AG04449 (cell line): ENCODE measurements at places on chromosomes 4 and X.

DNA sequence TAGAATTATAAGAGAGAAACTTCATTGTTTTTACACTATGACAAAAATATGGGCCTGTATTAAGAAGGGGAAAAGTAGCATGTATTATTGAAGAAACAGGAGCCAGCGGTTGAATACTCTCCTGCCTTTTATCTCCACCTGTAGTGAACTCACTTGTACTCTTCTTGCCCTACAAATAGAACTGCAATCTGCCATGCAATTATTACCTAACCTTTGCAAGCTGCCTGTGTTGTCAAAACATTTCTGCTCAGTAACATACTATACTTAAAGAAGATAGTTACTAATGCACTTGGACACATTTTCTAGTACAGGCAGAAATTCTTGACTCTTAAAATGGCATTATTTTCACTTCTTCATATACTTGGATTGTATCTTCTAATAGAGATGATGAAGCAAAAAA is 818.4 kb upstream of the GRID2 start:
- no peak for DNase-seq

DNA sequence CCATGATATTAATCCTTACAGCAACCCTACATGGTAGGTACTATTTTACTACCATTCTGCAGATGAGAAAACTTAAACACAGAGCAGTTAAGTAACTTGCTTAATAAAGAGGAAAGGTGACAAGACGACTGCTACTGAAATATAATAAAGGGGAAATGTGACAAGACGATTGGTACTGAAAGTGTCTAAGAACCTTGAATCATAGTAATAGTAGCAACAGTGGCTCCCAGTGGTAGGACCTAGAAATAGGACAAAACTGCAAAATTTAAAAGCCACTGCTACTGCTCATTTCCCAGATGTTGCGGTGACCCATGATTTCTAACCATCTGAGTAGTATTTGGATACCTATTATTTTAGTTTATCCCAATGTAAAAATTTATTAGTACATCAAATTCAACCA is 89.5 kb downstream of the TASL start:
- no peak for DNase-seq

- no peak for DNase-seq
Observed at GRCh38 chr4:132071815-132072214, 1077.3 kb upstream of the PCDH10 start.

- no peak for DNase-seq
Observed at GRCh38 chrX:13658602-13659001, 5.7 kb downstream of the TCEANC start.

GRCh38 chrX:2629316-2630007 is 61.6 kb upstream of the CD99 start:
- DNase-seq = no peak

DNA sequence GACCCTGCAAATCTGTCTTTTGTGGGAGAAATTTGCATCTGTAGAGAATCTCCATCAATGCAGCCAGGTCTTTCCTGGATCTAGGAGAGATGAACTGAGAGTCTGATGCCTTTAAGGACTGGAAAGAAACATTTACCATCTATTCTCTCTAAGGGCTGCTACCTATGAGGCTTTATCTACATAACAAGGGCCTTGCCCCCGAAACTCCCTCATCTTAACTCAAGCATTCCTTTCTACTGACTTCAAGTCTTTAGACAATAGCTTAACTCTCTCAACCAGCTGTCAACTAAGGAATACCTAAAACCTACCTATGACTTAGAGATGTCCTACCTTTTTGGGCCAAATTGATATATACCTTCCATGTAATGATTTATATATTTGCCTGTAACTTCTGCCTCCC is 32.1 kb downstream of the MAGEB17 start:
- DNase-seq = no peak

GRCh38 chrX:15781961-15782699 is 8.2 kb upstream of the ZRSR2 start:
- no peak for DNase-seq

DNA sequence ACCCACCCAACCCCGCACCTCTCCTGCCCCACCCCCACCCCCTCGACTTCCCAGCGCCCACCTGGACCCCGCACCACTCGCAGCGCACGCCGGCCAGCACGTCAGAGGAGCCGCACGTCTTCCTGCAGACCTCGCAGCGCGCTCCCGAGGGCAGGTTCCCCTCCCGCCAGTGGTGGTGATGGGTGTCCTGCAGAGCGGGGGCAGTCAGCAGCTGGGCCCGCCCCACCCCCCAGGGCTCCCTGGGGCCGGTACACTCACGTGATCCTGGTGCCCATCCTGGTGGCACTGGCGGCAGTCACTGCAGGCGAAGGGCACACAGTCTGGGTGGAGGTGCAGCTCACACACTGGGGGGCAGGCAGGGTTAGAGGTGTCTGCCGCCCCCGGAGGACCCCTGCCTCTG is 5.1 kb downstream of the DGKQ start:
- no peak for DNase-seq

DNA sequence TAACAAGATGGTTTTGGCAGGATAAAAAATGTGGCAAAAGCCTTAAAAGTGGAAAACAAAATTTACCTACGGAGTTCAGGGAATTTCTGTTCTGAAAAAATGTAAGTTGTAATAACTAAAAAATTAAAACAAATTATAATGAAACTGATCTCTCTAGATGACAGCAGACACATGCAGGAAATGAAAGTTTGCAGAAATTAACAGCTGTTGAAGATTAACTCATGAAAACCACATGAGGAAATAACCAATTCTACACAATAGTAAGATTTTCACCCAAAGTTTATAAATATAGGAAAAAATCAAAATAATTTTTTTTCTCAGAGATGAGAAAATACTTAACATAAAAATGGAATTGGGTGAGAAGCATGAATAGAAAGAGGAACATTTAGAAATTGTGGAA is 47.5 kb upstream of the UGT2B15 start:
- DNase-seq = no peak

GRCh38 chrX:134650701-134651100 is 7.6 kb downstream of the PLAC1 start:
- no peak for DNase-seq

DNA sequence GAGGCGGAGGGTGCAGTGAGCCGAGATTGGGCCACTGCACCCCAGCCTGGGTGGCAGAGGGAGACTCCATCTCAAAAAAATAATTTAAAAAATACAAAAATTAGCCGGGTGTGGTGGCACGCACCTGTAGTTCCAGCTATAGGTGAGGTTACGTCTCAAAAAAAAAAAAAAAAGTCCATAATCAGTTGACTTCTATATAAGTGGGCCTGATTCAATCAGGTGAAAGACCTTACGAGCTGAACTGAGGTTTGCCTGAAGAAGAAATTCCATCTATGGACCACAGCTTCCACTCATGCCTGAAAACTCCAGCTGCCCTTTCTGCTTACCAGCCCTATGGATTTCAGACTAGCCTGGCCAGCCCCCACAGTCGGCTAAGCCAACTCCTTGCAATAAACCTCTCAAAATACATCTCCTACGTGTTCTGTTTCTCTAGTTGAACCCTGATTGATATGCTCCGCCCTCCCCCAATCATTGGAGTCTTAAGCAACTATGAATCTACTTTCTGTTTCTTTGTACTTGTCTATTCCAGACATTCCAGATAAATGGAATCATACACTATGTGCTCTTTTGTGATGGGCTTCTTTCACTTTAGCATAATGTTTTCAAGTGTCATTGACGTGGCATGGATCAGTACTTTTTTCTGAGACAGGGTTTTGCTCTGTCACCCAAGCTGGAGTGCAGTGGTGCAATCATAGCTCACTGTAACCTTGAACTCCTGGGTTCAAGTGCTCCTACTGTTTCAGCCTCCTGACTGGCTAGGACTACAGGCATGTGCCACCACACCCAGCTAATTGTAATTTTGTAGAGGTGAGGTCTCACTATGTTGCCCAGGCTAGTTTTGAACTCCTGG is 36.6 kb downstream of the SAT1 start:
- DNase-seq = no peak

DNA sequence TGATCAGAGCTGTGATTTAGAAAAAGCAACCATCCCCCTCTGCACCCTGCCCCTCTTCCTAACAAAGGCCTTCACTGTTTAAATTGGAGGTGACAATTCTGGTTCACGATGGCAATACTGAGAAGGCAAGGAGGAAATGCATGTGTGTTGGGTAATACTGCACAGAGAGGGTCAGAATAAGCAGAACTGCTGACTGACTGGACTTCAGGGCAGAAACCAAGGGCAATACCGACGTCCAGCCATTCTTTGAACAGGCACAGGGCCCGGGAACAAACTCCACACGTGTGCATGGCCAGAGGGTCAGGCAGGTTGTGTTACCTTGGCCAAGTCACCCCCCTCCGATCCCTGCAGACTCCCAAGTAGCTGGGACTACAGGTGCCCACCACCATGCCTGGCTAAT is 6.0 kb downstream of the ACSL1 start:
- DNase-seq = no peak

DNA sequence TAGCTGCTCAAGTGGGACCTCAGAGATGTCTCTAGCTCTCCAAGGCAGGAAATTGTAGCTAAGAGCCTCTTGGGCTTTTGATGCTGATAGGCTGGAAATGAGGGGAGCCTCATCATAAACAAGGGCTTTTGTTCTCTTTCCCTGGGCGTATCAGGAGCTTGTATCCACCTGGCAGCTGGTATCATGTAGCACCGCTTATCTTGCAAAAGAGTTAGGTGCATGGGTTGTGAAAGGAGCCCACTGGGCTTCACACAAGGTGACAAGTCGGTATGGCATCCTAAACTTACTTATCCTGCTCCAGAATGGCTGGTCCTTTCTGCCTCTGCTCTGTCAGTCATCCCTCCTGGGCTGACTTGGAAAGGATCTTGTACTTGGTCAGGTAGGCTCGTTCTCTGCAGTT is 565.8 kb downstream of the GRXCR1 start:
- DNase-seq = no peak
